ENCODE measurements at places on chromosomes 4 and X.
A peak's percentile ranks its signal among the peaks of the same experiment; 100 is the strongest.

GRCh38 chr4:40055863-40056715 is 561 bp upstream of the N4BP2 start:
- DNase-seq = peak; percentile 60

- no peak for DNase-seq
Measured at GRCh38 chrX:2714551-2714950, 23.5 kb downstream of the CD99 start.

DNA sequence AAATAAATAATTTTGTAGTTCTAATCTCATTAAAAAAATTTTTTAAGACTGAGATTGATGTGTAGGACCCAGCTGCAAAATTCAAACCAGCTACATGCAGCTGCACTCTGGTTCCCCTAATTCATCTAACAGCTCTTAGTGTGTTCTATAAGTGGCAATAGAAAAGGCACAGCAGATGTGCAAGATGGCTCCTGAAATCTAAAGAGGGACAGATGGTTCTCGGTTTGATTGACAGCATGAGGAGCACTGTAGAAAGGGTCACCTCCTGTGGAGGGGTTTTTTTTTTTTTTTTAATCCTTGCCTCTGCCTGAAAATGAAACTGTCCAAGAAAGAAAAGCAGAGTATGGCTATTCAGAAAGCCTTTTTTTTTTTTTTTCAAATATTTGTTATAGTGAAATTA is 16.9 kb upstream of the OCIAD1 start:
- no peak for DNase-seq

- DNase-seq = no peak
Measured at GRCh38 chr4:122764821-122765215, 32.3 kb downstream of the BBS12 start.

DNA sequence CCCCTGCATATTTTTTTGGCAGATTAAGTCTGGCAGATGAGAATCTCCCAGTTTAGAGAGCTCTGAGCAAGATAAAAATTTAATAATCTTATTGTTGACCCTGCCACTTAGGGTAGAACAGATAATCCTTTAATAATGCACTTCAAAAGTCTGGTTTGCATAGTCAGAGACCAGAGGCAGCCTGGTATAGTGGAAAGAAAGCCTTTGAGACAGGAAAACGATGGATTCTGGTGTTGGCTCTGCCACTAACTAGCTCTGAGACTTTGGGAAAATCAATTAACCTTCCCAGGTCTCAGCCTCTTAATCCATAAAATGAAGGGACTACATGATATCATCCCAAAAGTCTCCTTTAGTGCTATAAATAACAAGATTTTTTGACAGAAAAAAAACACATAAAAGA is 824.5 kb downstream of the STIM2 start:
- no peak for DNase-seq

All from left kidney (tissue), 8 donors.